ENCODE measurements at places on chromosomes 5 and 9.

DNA sequence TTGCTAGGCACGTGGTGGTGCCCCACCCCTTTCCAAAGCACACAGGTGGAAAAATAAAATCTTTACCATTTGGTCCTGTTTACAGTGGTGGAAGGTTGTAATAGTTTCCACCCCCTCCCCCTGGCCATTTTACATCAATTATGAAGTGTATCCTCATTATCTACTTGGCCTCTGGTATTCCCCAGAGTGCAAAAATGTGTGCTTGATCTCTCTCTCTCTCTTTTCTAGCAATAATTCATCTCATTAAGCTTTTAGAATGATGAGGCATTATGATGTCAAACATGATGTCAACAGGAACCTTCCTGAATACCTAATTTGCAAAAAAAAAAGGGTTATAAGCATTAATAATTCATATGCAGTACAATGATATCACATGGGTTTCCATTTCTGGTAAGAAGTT lies 3.1 kb downstream of the PDE8B start:
- no peak for DNase-seq

DNA sequence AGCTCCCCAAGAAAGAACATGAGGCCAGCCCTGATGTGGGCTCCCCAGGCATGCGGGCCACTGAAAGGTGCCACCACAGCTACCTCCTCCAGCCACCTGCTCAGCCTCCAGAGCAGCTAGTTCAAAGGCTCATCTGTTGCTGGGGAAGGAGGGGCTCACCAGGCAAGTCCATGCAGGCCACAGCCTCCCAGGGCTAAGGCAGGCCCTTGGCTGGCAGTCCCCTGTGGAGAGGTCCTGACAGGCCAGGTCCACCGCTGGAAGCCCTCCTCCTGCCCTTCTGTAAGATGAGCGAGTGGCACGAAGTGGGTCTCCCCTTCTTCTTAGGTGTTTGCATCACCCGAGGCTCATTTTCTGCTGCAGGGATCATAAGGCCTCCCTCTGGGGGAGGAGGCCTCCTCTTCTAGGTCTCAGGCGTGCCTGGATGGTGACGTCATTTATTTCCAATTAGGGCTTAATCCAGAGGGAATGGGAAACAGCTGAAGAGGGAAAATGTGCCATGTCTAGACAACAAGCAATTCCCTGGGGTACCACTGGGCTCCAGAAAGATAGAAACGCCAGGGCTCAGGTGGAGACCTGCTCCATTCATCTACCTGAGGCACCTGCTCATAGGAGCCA lies 91.6 kb downstream of the CFAP90 start:
- no peak for DNase-seq

DNA sequence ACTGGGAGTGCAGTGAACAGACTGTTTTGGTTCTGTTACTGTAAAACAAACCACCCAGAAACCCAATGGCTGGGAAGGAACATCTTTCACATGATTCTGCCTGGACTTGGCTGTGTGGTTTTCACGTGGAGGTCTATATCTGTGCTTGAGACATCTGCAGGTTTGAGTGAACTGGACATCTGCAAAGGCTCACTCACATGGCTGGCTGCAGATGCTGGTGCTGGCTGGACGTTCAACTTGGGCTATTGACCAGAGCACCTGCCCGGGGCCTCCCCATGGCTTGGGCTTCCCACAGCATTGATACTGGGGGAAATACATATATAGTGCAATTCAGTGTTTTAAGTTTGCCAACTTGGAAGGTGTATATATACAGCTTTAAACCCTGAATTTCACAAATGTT lies 6.8 kb downstream of the CTSL start:
- no peak for DNase-seq

DNA sequence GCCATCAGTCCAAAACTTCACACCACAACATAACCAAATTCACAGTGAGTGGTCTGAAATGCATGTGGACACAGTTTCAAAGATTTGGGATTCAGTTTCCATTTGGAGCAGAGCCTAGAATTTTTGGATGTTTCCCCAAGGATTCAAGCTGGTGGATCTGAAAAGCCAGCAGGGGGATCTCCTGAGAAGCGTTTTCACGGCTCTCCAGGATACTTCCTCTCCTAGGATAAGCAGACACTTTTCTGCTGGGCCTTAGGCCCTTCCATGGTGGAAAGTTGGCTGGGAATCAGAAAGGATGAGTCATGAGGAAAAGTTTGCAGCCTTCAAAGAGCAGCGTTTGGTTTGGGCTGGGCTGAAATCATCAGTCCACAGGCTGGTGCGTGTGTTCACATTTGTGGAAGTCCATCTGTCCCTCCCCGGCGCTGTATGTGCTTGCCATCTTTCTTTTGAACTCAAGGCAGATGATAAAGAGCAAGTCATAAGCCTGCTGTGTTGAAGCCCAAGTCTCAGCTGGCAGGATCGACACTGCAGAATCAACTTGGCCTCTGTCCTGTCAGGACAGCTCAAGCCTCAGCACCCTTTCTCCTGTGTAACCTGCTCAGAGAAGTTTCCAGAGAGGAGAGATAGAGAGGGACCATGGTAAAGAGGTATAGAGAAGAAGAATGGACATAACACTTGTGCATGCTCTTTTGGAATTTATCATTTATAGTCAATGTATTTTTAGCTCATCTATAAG lies 152.6 kb upstream of the MSX2 start:
- DNase-seq = no peak

- no peak for DNase-seq
These were observed 8.8 kb downstream of the MAPK9 start for GRCh38 chr5:180283026-180283615.

- DNase-seq = no peak
These were observed 119.5 kb upstream of the ZNF618 start for GRCh38 chr9:113756476-113757192.

DNA sequence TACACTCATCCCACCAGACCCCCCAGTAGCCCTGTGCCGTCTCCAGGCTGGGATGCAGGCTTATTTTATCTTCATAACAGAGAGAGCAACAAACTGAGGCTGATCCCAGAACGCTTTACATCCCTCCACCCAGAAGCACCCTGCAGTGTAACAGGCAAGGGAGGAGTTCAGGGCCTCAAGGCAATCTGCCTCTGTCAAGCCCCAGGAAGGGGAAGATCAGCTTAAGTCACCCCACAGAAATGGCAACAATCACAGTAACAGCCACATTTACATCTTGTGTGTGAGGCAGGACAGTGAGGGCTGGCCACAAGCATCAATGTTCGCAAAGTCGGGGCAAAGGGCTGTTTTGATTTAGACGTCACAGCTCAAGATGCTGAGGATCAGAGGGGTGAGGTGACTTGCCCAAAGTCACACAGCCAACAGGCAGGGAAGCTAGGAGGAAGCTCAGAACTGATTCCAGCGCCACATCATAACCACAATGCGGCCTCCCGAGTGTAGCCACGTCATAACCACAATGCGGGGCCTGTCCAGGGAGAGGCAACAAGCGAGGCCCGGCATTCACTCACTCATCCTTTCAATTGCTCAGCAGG lies 14.4 kb downstream of the STK10 start:
- no peak for DNase-seq

DNA sequence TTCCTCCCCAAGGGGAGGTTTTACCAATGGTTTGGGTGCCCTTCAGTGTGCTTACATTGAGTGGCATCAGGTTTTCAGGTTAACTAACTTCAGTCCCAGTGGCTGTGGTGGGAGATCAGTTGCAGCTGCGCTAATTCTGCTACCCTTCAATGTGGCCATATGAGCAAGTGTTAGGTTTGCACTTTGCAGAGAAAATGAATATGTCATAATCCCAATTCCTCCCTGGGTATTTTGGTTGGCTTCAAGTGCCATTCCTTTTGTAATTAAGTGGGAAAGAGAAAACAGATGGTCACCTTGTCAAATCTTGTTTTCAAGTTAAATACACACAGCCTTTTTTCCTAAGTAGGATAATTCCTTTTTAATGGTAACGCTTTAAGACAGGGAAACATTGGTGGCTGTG lies 236.2 kb downstream of the TLE4 start:
- no peak for DNase-seq

GRCh38 chr5:126741361-126741760 lies 35.6 kb upstream of the LMNB1 start:
- DNase-seq = no peak

DNA sequence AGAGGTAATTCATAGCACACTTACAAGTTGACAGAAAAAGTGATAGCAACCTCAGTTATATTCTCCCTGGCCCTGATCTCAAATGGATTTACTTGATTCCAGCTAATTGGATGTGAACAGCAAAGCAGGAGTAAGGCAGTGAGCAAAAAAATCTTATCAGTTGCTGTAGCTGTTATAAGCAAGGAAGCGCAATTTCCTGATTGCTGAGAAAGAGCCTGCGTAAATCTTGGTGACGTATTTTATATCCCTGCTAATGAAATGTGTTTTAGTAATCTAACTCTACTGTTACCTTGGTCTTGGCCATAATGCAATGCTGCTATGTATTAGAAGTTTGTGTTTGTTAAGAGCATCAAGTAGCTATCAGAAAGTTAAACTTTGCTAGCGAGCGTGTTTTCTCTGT lies 661.2 kb upstream of the SEMA6A start:
- no peak for DNase-seq

GRCh38 chr9:16864649-16865434 lies 5.6 kb downstream of the BNC2 start:
- no peak for DNase-seq

DNA sequence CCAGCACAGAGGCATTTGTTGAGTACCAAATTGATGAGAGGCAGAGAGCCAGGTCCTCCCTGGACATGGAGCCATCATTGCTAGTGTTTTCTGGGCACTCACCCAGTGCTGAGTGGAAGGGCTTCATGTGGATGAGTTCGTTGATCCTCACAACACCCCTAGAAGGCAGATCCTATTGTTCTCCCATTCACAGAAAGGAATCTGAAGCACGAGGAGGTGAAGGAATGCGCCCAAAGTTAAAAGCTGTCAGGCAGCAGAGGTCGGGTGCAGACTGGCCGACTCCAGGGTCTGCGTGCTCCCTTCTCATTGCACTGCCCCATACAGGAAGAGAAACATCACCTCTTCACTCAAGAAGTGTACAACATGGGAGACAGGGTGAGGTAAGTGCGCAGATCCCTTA lies 153.5 kb upstream of the TNPO1 start:
- no peak for DNase-seq

- DNase-seq = no peak
These were observed 44.5 kb downstream of the SPOCK1 start for GRCh38 chr5:137454671-137455070.

GRCh38 chr5:172724242-172725183 lies 46.5 kb downstream of the DUSP1 start:
- no peak for DNase-seq

- DNase-seq = no peak
These were observed 11.3 kb upstream of the SKP1 start for GRCh38 chr5:134188092-134188491.

DNA sequence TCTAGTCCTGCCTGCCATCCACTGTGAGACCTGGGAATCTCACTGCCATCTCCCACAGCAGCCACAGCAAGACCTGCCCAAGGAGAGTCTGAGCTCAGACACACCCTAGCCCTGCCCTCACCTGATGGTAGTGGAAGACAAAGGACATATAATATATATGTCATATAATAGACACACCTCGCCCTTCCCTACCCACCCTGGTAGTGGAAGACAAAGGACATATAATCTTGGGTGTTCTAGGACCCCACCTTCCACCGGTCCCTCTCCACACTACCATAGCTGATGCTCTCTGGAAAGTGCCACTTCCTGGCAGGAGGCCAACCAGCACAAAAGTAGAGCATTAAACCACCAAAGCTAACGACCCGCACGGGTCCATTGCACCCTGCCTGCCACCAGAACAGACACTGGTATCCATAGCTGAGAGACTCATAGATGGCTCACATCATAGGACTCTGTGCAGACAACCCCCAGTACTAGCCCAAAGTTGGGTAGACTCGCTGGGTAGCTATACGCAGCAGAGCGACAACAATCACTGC lies 545.6 kb downstream of the CAAP1 start:
- DNase-seq = no peak

GRCh38 chr5:27242258-27242626 lies 203.9 kb upstream of the CDH9 start:
- DNase-seq = no peak

Measured in C1 segment of cervical spinal cord (tissue), 14 donors.